ENCODE measurements at places on chromosomes 2 and 18. TPM values are rescaled to one million over a fixed set of nuclear protein-coding genes. Genes with fewer than 3 reads are reported as not detected.

The CD8B2 gene
- not detected for total RNA-seq

The IL1RL1 gene
- total RNA-seq, result not detected

The RRM2 gene
- total RNA-seq, result 162 TPM

The GKN1 gene
- not detected for total RNA-seq

The FAM124B gene
- total RNA-seq, result not detected

The ALPG gene
- not detected for total RNA-seq

The TLX2 gene
- 0.46 TPM for total RNA-seq

The CD302 gene
- total RNA-seq, result 9.0 TPM

The NOSTRIN gene
- total RNA-seq, result not detected

The PRSS56 gene
- total RNA-seq, result 0.40 TPM

The NEU2 gene
- not detected for total RNA-seq

The CCDC150 gene
- total RNA-seq, result 11.3 TPM

The POMC gene
- total RNA-seq, result not detected

The HJURP gene
- 123 TPM for total RNA-seq

The NAT8 gene
- total RNA-seq, result not detected

The ZSWIM2 gene
- 0.06 TPM for total RNA-seq

The FAP gene
- total RNA-seq, result 102 TPM

The APLF gene
- 3.4 TPM for total RNA-seq

The AMER3 gene
- total RNA-seq, result not detected

The STARD6 gene
- not detected for total RNA-seq

The MROH2A gene
- total RNA-seq, result not detected

The CFAP221 gene
- total RNA-seq, result not detected

The RIOK3 gene
- 42.3 TPM for total RNA-seq

The YPEL5 gene
- total RNA-seq, result 41.9 TPM

The CHRND gene
- 7.1 TPM for total RNA-seq

The GPR45 gene
- total RNA-seq, result not detected

The TBR1 gene
- total RNA-seq, result not detected

The C2orf81 gene
- total RNA-seq, result 0.63 TPM

The INHA gene
- total RNA-seq, result not detected

The SCYGR4 gene
- not detected for total RNA-seq

The DYNAP gene
- not detected for total RNA-seq

The ATP6V1C2 gene
- total RNA-seq, result not detected

The TCF23 gene
- not detected for total RNA-seq

The ANKRD30BL gene
- total RNA-seq, result not detected

The CSRNP3 gene
- total RNA-seq, result 1.4 TPM

The ANKRD62 gene
- total RNA-seq, result not detected

The ANKRD30B gene
- 1.1 TPM for total RNA-seq

The EMILIN1 gene
- total RNA-seq, result 11.0 TPM

The KIAA2012 gene
- not detected for total RNA-seq

The DLGAP1 gene
- 0.06 TPM for total RNA-seq

The MOCOS gene
- 4.2 TPM for total RNA-seq

The CABYR gene
- 0.64 TPM for total RNA-seq

The REG1B gene
- total RNA-seq, result not detected

The TET3 gene
- 3.7 TPM for total RNA-seq

The ABCG5 gene
- total RNA-seq, result not detected

The GPN1 gene
- 52.0 TPM for total RNA-seq

The ETAA1 gene
- 30.5 TPM for total RNA-seq

The LHCGR gene
- total RNA-seq, result not detected

The RMND5A gene
- 16.6 TPM for total RNA-seq

The CHCHD5 gene
- total RNA-seq, result 22.4 TPM

The VIL1 gene
- not detected for total RNA-seq

Data from LHCN-M2 (cell line).